ENCODE measurements at places on chromosomes 4 and X.

GRCh38 chrX:100868273-100868672 lies 5.9 kb downstream of the NOX1 start:
- DNase-seq, result no peak

DNA sequence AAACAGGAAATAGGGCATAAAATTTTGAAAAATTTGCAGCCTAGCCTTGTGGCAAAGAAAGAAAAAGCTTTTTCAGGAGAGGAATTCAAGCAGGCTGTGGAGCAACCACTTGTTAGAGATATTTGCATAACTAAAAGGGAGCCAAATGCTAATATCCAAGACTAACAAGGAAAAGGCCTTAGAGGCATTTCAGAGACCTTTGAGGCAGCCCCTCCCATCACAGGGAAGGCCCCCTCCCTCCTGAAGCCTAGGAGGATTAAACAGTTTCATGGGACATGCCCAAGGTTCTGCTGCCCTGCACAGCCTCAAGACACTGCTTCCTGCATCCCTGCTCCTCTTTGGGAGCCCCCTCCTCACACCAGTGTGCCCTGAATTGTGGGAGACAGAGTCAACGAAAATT lies 275.4 kb upstream of the SFRP2 start:
- DNase-seq, result no peak

- no peak for DNase-seq
Observed at GRCh38 chrX:143461606-143462005, 55.7 kb downstream of the SPANXN3 start.

DNA sequence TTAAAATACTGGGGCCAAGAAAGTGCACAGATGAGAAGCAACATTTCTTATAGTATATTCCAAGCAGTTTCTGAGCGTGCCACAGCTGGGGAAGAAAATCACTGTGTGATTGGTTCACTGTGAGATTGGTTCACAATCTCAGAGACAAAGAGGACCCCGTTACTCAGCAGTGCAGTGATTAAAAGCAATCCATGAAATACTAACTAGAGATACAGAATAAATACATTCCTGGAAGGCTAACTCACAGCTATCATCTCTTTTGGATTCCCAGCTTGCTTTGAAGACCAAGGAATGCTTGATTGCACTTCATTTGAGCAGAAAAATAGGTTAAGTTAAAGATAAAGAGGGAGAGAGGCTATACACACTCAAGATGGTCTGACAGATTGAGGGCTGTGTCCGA lies 132.1 kb upstream of the RAPGEF2 start:
- DNase-seq, result no peak

- no peak for DNase-seq
Observed at GRCh38 chrX:72269671-72270251, 7.3 kb downstream of the RPS4X start.

- DNase-seq, result no peak
Observed at GRCh38 chrX:118216087-118216486, 99.5 kb upstream of the KLHL13 start.

GRCh38 chrX:44815681-44816080 lies 28.1 kb upstream of the DUSP21 start:
- DNase-seq, result no peak

- peak; percentile 25 for DNase-seq
Observed at GRCh38 chrX:44651358-44651757, 108.7 kb upstream of the FUNDC1 start.

DNA sequence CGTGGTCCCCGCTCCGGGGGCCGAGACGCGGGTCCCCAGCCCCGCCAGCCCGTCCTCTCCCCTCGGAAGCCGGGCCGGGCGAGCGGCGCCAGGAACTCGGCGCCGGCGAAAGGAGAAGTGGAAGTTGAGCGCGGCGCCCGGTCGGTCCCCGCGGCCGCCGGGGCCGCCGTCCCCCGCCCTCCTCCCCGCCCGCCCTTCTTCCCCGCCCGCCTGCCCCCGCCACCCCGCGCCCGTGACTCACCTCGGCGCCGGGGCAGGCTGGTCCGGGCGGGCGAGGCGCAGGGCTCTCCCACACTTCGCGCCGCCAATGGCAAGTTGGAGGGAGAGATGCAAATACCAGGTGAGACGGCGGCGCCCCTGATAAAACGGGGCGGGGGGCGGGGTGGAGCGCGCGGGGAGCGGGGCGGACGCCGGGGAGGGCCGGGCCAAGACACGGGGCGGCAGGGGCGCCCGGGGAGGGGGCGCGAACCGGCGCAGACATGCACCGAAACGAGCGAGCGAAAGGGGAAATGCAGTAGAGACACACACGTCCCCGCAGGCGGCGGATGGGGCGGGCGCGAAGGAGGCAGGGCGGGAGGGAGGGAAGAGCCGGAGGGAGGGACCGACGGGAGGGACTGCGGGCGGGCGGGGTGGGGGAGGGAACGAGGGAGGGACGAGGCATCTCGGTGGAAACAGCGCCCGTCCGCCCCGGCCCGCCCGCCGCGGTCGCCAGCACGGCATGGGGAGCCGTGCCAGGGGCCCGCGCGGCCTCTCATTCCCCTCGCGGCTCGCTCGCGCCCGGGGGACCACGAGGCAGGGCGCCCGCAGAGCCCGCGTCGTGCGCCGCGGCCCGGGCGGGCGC lies at the start of gene ELF4:
ELF4 (minus strand) TSS at position 119 of the 841 bp plus-strand sequence. CDS start 29,167 bp downstream, outside the sequence.
- DNase-seq, result peak; percentile 50

DNA sequence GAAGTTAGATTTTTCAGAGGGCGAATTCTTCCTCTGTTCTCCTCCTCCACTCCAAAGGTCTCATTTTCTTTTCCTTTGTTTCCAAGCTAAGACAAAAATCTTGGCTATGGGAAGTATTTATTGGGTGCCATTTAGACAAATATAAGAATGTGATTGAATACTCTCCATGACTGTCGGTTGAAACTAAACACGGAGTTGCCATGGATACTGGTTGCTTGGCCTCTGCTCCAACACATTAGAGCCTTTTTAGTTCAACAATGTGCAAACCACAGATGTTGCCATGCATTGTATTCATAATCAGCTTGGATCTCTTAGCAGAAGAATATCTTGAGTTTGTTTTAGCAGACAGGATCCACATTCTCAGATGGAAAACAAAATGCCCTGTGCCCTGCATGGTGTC lies 366.5 kb upstream of the LCORL start:
- no peak for DNase-seq

DNA sequence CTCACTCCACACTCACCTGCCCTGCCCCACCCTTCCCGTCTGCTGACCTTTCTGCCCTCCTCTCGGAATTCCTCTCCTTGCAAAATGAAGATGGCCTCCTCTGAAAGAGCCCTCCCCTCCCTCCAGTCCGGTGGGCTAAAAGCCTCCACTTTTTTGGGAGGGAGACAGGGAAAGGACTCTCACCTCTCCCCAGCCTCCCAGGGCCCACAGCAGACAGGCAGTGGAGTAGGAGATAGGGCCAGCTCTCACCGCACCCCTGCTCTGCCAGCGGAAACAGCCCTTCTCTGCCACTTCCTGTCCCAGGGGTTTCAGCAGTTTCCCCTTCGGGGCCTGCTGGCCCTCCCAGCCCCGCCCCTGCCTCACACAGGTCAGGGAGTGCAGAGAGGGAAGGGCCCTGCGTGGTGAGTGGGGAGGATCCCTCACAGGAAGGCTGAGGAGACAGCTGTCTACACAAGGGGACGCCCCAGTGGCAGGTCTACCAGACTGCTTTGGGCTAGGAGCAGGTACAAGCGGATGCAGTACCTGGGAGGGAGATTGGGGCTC lies 18.2 kb downstream of the ELF4 start:
- peak; percentile 62 for DNase-seq

DNA sequence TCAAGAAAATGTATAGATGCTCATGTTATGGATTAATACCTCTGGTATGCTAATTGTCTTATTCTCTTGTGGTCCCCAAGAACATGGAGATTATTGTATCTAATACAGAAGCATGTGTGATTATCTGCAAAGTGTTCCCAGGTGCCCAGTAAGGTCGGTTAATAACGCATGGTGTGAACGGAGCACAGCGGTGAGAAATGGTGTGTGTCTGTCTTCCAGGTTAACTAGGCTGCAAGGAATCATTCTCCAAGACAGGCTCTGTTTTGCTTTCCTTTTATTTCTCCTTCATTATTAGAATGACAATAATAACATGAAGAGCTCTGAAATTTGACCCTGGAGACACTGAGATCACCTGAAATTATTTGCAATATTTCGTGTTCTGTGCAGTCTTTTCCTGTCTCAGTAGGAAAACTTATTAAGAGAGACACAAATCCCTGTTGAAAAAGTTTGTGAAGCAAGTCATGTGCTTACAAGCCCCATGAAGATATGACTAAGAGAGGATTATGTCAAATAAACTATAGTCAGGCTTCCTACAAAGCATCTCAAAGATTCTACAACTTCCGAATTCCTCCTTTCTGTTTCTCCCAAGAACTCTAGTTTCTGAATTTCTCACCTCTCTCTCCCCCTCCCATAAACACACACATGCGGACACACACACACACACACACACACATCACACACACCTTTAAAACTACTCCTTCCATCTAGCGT lies 230.9 kb downstream of the HS3ST1 start:
- DNase-seq, result no peak

GRCh38 chr4:160143574-160143973 lies 1040.7 kb downstream of the RAPGEF2 start:
- DNase-seq, result no peak

GRCh38 chr4:159137176-159137575 lies 34.3 kb downstream of the RAPGEF2 start:
- no peak for DNase-seq

Measured in psoas muscle (tissue), 8 donors.